ENCODE measurements at places on chromosomes 7 and 10. TPM values are rescaled to one million over a fixed set of nuclear protein-coding genes. Genes with fewer than 3 reads are reported as not detected.

DNA sequence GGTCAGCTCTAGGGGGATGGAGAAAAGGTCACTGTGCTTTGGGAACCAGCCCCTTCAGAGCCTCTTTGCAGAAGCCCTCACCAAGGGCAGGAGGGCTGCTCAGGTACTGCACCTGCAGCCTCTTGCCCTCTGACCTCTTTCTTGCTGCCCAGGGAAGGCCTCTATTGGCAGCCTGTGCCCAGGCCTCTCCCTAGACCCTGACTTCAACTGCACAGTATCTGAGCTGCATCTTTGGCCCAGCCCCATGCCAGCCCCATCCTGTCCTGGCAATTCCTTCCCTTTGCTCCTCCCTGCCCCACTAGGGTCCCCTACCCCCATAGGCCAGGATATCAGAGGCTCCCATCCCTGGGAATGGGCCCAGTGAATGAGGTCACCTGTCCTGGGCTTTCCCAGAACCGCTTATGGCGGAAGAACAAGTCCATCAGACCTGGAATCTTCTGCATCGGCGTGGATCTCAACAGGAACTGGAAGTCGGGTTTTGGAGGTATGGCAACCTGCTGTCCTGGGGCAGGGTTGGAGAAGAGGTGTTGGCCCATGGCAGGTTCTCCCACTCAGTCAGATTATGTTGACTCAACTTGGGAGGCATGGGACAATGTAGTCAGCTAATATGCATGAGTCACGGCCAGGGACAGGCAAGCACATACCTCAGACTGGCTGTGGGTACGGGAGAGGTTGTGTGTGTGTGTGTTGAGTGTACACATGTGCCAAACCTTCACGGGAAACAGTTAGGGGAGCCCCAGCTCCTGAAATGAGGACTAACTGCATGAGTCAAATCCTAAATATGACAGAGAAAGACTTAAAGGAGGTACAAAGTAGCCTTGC is 17.1 kb upstream of the CPA1 start:
- peak; percentile 87 for DNase-seq

- DNase-seq = no peak
Observed at GRCh38 chr10:69858201-69858600, 56.5 kb downstream of the COL13A1 start.

GRCh38 chr10:124612611-124613498 is 131.3 kb downstream of the FAM53B start:
- DNase-seq = no peak

Gene NEUROD6
- total RNA-seq = not detected

Gene RALA
- 6.0 TPM for total RNA-seq

DNA sequence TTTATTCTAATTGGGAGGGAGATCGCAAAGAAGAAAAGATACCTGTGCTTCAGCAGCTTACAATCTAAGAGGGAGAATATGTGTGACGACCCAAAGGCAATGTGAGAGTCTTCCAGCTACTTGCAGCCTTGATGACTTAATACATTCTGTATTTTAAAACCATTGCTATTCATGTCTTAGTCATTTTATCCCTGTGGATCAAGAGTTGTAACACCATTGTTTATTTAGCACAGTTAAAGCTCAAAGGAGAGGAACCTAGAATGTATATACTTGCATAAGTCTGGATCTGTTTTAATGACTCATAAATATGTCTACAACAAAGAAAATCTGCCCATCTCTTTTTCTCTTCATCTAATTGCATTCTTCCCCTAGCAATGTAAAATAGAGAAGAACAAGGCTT is 117.9 kb upstream of the DLX6 start:
- DNase-seq = no peak

GRCh38 chr10:8129438-8129837 is 75.0 kb downstream of the GATA3 start:
- no peak for DNase-seq

DNA sequence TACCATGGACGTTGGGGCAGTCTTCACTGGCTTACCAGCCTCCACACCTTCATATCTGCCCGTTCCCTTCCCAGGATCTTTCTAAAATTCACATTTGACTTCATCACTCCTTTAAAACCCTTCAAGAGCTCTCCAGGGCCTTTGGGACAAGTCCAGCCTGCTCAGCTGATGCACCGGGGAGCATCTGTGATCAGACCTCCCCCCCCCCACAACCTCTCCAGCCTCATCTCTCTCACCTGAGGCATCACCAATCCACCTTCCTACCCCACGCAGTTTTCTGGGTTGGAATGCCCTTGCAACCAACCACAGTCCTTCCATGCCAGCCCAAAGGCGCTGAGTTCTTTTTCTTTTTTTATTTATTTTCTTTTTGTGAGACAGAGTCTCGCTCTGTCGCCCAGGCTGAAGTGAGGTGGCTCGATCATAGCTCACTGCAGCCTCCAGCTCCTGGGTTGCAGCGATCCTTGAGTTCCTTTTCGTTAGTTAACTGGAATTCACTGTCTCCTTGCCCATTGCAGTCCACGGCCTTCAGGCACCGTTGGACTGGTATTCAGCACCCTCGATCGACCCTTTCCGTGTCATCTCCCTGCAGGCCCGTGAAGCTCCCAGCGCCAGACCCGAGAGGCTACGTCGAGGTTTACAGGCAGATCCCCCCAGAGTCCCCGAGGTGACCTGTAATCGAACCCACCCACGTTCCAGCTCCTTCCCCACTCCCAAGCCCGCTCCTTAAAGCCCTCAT is 654 bp downstream of the ALKBH4 start:
- no peak for DNase-seq

Gene SFTPD
- not detected for total RNA-seq

DNA sequence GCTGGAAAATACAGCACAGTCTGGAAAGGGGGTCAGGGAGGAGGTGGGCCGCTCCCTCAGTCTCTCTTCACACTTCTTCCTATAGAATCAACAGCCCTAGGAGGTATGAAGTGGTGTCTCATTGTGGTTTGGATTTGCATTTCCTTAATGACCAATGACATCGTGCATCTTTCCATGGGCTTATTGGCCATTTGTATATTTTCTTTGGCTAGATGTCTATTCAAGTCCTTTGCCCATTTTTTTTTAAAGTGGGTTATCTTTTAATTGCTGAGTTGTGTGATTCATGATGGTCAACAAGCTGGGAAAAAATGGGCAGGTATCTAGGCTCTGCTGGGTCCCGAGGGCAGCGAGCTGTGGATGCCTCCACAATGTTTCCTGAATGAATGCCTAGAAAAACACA is 29.1 kb downstream of the TMEM130 start:
- DNase-seq = no peak

- no peak for DNase-seq
Observed at GRCh38 chr7:136940917-136941316, 72.5 kb downstream of the CHRM2 start.

DNA sequence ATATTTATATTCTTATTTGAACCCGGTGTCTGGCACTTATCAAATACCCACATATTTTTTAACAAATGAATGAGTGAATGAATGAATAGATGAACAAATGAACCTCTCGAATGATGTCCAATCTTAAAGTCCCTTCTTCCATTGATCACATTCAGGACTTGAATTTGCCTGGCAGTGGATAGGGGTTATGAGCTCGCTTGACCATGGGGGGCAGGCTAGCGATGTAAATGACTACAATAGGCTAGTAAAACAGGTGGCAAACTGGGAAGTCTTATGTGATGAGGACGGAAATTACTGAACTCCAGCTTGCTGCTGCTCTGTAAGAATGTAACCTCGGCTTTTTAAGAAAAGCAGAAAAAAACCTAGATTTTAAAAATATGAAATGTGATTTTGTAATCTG is 247.7 kb upstream of the DKK1 start:
- DNase-seq = no peak

Gene IL15RA
- total RNA-seq = 24.8 TPM

DNA sequence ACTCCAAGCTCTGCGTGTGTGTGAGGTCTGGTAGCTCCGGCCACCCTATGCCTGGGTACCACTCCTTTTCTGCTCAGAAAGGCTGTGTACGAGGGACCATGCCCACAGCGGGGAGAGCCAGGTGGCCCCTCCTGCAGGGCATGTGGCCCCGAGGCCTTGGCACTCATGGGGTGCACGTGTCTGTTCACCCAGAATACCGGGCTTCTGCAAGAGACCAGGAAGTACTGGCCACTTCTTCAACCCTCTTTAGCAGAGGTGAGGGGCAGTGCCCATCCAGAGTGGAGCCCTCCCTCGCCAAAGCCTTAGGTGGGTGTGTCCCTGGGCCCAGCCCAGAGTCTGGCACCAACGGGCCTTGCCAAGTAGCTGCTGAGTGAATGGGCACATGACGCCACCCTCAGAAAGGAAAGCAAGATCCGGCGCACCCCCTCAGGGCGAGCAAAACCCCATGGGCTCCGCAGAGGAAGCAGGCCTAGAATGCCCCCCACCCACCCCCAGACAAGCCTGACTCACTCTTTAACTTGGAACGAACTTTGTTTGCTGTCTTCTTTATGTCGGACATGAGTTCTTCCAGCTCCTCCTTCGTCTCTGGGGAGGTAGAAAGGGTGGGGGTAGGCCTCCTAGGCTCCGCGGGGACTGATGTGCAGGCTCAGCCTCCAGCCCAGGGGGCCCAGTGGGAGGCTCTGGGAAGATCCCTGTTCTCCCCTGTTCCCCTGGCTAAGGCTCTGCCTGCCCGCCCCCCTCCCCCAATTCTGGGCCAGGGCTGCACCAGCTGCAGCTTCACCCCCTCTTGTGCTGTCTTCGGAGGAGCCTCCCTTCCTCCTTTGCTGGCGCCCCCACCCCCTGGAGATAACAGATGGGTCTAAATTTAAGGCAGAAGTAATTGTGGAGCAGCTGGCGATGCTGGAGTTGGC is 14.6 kb downstream of the STX1A start:
- peak; percentile 38 for DNase-seq
